Stimulated activated CD4-positive, alpha-beta T cell treated with anti-CD3 and anti-CD28 coated beads, Interleukin-12 subunit alpha, Interleukin-12 subunit beta, amount 100 ng/mL, for 48 hours (primary cell): ENCODE measurements at places on chromosomes 11 and 22.

- DNase-seq = no peak
These were observed 19.7 kb downstream of the OR51E2 start for GRCh38 chr11:4677948-4678347.

- no peak for DNase-seq
These were observed 139.5 kb upstream of the GUCY1A2 start for GRCh38 chr11:107157809-107158187.

DNA sequence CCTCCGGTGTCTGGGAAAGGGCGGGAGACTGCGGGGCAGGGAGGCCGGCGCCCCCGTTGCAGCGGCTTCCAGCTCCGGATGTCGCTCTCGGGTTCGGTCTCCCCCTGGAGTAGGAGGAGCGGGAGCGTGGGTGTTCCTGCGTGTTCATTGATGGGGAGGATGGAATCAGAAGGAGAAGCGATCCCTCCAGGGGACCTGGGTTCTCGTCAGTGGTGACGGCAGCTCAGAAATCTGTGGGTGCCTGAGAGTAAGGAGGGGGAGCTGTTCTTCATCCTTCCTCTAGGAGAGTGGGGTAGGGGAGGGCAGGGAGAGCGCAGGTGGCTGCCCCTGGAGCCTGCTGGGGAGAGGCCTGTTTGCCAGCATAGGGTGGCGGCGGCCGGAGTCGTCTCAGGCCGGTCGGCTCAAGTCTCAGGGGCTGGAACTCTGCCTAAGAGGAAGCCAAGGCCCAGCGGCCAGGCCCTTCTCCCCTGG, 1.1 kb downstream of the UBASH3B start:
- peak; percentile 17 for DNase-seq

DNA sequence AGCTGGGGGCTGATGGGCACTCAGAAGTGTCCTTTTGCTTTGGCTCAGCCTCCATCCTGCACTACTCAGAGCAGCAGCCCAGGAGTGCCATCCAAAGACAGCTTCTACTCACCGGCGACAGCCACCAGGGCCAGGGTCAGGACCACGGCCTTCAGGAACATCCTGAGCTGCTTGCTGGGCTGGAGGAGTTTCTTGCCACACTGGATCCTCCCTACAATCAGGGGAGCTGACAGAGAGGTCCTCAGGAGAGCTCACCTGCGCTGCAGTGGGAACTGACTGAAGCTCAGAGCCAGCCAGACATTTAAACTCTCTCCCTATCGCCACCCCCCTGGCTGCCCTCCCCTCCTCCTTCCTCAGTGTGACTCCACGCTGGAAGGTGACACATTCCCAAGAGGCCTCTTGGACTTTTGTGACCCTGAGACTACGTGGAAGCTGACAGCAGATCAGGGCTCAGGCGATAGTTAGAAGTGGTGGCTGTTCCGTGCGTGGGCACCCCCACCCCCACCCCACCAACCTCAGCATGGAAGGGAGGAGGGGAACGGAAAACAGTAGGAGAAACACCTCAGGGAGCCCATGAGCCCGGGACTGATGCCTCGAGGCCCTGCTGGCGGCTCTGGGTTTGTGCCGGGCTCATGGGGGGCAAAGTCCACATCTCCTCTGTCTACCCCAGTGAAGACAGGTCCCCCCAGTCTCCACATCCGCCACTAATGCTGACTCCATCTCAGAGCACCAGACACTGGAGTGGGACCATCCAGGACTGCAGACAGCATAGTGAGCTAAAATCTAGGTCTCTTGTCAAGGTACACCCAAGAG, at the start of gene APOA4:
APOA4 (minus strand) TSS at position 274 of the 813 bp plus-strand sequence; CDS start at position 161, 113 bp downstream.
- no peak for DNase-seq

DNA sequence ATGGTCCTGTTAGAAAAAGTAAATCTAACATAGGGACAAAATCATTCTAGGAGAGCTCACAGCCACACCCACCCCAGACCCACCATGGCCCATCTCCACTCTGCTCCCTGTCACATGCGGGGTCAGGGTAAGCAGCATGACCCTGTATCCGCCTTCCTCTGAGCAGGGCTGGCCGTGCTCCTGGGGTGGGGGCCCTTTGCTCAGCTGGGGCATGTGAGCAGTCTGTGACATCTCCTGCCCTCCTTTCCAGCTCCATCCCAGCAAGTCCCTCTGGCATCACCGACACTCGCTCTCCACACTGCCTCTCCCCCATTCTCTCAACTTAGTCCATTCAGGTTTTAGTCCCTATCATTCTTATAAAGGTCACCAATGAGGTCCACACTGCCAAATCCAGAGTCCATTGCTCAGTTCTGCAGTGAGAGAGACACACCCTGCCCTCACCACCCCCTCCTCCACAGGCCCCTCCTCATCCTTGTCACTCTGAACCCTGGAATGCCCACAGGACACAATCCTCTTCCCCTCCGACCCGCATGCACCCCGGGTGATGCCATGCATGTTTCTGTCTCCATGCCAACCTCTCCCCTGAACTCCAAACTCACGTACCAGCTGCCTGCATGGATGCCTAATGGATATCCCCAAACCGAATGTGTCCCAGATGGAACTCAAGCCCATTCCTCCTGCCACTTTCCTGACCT, 65.1 kb upstream of the PITPNB start:
- no peak for DNase-seq

- no peak for DNase-seq
These were observed 78.4 kb downstream of the PDHX start for GRCh38 chr11:34994854-34995253.

DNA sequence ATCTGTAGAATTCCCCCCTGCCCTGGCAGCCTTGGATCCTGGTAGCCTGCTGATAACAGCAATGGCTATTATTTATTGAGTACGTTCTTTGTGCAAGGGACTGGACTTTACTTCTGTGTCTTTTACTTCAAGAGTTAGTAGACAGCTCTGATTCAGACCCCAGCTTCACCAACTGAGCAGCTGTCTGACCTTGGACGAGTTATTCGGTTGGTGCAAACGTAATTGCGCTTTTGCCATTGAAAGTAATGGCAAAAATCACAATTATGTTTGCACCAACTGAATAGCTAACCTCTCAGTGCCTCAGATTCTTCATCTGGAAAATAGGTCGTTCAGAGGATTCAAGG, 108.9 kb downstream of the TIMP3 start:
- DNase-seq = no peak

GRCh38 chr11:130574740-130575139, 126.3 kb downstream of the ADAMTS15 start:
- no peak for DNase-seq

GRCh38 chr11:46452918-46453517, 61.4 kb upstream of the CHRM4 start:
- no peak for DNase-seq

DNA sequence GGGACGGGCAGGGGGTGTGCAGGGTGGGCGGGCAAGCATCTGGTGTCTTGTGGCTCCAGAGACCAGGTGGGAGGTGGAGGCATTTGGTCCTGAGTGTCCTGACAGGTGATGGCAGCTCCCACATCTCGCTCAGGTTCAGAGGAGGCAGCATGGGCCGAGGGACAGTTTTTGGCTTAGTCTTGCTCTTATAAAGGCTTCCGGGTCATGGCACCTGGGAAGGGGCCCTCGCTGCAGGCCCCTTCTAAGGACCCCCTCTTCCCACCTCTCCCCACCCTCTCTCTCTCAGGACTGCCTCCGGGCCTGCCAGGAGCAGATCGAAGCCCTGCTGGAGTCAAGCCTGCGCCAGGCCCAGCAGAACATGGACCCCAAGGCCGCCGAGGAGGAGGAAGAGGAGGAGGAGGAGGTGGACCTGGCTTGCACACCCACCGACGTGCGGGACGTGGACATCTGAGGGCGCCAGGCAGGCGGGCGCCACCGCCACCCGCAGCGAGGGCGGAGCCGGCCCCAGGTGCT, 9.9 kb downstream of the CCND1 start:
- no peak for DNase-seq

DNA sequence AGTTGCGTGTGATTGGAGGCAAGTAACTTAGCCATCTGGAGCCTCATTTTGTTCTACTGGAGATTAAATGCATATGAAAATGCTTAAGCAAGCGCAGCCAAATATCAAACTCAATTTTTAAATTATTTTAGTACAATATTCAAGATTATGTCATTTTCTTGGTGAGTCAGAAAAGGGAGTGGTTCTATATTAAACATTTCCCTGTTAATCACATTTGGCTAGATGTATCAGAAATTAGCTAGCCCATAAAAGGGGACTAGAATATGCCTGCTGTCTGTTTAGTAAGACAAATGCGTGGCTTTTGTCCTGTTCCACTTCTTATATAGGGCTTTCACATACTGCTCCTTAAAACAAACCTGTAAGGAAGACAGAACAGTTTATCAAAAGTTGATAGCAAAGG, 35.0 kb upstream of the BMAL1 start:
- DNase-seq = no peak

DNA sequence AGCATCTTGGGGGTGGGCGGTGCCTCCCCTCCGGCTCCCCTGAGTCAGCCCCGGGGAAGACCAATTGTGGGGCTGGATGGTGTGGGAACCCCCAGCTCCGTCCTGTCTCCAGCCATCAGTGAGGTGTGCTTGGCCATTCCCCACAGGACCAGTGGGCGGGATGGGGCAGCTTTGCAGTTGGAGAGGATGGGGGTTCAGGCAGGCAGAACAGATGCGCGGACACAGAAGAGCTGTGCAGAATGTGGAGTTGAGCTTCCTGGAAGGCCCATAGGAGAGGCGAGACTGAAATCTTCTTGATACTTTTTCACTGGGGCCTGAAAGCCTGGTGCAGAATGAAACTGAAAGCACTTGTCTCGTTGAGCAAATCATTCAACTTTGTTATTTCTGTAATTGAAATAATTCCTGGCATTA, 23.8 kb downstream of the PARVB start:
- DNase-seq = no peak

GRCh38 chr11:19744130-19744529, 31.5 kb downstream of the NAV2 start:
- DNase-seq = no peak

DNA sequence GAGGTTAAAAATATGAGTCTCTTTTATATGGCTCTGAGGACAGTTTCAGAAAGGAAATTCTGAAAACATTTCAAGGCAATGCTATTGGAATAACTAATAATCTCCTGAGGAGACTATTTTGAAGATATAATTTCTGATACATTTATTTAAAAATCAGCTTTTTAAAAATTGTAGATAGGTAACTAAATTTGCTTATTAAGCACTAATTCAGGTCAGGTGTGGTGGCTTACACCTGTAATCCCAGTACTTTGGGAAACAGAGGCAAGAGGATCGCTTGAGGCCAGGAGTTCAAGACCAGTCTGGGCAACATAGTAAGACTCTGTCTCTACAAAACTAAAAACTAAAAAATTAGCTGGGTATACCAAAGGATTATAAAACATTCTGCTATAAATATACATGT, 17.0 kb downstream of the ZDHHC13 start:
- no peak for DNase-seq

GRCh38 chr11:45225961-45226871, 59.9 kb downstream of the SYT13 start:
- no peak for DNase-seq

GRCh38 chr22:35305525-35306070, 5.9 kb downstream of the TOM1 start:
- no peak for DNase-seq

DNA sequence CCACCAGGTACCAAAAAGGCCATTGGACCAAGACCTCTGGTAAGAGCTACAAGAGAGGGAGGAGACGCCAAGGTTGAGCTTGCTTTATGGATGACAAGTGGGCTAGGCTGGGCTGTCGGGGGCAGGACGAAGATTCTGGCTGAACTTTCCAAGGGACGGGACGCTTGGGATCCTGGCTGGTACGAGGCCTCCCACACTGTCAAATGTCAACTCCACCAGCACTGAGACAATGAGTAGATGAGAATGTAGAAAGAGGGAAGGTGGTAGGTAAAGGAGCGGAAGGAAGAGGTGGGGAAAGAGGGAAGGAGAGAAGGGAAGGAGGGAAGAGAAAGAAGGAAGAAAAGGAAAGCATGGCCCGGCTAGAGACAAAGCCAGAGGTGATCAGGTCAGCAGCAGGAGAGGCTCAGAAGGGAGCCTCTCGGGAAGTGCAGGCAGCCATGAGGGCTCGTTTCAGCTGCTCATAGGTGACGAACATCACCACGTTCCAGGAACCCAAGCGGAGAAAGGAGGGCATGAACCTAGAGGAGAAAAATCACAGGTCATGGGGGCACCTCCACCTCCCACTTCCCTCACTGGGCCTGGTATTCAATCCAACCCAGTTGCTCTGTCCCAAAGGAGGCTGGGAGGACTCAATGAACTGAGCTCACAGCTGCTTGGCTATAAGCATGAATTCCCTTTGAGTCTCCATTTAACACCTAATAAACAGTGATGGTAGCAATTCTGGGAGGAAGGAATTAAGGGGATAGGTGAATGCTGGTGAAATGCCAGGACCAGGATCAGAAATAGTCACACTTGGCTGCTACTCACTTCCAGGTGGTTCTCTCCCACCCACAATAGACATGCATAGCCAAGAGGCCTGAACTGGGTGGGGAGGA, 7.8 kb downstream of the UCP2 start:
- DNase-seq = no peak

- DNase-seq = no peak
These were observed 107.6 kb downstream of the CCDC34 start for GRCh38 chr11:27255447-27255828.

DNA sequence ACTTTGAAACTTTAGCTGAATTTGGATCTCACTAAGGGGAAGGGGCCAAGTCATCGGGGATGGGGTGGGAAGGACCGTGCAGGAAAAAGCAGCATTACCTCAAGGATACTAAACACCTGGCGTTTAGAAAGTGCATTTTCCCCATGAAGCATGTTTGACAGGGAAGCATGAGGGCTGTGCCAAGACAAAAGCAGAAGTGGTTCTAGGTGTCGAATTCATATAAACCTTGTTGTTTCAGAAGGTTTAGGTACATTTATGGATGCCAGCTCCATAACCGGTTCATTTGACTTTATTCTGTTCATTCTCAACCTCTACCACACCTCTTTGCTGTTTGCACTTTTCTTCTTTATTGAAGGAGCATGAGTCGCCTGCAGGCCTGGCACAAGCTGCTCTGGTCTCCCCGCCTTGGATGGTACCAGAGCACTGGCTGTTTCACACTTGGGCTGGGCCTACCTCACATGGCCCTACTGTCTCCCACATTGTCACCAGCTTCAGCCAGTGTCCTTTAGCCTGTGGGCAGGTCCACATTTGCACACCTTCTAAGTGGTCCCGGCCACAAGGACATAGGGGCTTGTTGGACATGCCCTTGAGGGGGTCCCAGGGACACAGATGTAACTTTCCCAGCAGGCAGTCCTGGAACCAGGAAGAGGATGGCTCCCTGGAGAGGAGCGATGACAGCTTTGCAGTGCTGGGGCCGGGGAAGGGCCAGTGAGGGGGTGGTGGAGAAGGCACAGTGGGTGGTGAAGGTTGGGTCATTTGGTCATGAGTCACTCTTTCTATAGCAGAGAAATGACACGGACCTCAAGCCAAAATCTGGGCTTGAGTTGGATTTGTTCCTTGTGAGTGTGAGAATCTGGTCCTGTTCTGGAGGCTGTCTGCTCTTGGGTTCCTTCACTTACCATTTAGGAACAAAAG, 3.2 kb upstream of the ST14 start:
- no peak for DNase-seq

DNA sequence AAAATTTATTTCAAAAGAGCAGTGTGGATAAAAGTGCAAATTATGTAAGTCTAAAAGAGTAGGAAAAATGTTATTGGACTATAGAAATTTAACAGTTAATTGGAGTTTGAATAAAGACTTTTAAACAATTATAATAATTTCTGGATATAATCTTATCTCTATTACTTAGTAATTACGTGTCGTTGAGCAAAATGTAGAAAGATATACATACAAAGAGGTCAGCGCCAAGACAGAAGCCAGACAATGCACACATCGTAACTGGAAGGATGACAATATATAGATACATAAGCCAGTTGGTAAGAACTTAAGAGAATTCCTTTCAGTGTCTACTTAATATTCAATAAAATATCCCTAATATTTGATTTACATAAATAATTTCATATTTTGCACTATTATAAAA, 157.0 kb downstream of the LUZP2 start:
- no peak for DNase-seq
